ENCODE measurements at places on chromosomes 7 and 10.
A peak's percentile ranks its signal among the peaks of the same experiment; 100 is the strongest.

DNA sequence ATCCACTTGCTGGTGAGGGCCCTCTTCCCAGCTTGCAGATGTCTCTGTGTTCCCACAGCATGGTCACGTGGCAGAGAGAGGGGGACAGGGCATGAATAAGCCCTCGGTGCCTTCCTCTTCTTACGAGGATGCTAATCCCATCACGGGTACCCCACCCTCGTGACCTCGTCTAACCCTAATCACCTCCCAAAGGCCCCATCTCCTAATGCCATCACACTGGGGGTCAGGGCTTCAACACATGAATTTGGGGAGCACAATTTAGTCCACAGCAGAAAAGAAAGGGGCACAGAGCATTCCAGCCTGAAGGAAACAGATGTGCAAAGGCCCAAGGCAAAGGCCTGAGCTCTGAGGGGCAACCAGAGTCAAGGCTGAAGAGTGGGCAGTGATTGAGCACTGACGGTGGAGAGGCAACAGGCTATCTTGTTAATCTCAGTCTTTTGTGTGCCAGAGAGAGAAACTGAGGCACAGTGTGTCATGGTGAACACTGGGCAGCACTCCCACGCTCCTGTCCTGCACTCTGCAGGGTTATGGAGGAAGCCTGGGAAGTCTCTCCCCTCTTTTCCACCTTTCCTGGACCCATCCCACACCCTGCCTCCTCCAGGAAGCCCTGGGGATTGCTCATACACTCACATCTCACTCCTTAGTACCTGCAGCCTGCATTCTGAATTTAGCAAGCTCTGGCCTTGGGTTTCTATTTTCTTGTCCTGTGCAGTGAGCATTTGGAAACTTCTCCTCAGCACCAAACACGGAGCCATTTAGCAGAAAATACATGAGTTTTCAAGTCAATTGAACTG is 49.0 kb downstream of the ALOX5 start:
- DNase-seq: no peak

DNA sequence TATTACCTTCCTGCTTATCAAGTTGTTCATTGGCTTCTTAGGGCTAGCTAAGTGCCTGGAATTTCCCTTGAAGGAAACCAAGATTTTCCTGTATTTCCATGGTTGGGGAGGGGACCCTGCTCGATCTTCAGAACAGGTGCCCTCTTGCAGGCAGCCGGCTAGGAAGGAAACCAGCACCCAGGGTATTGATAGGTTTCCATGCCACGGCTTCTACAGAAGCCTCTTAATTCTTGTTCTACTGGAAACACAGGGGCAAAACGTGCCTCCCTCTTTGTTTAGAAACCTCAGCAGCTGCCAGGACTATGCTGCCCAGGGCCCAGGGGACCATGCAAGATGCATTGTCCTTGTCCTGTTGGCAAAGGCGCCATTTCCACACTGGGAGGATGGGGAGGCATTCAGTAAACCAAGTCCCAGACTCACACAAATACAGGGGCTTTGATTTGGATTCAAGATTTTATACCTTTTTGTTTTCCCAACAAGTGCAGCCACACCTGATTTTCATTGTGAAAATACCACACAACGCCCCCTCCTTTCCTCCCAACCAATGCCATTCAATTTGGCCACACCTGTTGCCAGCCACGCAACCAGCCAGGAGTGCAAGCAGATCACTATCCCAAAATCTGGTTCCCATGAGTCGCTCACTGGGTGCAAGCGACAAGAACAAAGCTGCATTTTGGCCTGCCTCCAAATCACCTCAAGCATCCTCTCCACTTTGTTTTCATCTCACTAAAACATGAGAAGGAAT is 29.6 kb downstream of the C10orf71 start:
- DNase-seq: no peak

DNA sequence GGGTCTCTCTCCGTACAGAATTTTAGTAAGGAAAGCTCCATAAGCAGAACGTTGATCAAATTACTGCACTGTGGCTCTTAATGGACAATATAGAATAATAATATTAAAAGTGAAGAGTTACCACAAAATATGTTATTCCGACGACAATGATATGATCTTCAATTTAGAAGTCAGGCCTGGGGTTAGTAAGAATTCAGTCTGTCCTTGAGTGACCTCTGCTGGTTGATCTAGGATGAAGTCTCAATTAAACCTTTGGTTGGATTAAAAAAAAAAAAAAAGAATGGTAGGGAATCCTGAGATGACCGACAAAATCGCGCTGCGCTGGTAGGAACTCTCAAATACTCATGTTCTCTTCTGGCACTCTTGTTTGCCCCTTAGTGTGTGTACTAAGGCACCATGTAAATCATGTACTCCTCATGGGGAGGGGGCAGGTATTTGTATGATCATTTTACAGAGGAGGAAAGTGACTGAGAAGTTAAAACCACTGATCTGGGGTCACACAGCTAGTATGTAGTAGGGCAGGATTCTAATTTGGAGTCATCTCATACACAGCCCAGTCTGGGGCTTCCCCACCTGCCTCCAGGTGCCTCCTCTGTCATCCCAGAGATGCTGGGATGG is 161.3 kb upstream of the NPVF start:
- no peak for DNase-seq

DNA sequence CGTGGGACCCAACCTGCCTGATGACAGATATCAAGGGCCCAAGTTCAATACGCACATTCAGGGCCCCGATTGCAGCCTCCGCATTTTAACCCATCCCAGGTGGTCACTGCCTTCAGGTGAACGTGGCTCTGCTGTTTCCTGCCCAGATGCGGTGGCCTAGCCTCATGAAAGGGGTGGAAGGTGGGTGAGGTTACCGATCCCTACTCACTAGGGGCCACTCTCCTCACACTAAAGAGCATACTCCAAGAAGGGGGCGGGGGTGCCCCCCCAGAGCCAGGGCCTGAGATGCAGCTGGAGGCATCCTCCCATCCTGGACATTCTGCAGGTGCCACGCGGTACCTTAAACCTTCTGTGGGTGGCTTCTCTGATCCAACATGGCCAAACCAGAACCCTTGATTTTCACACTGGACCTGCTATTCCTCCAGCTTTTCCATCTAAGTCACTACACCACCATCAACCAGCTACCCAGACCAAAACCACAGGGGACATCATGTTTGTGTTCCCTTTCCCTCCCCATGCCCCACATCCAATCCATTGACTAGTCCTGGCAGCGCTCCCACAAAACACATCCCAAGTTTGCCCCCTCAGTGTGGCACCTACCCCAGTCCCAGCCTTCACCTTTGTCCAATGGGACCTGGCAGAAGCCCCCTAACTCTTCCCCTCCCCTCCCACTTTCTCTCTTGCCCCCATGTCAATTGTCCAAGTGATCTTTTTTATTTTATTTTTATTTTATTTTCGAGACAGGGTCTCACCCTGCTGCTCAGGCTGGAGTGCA is 30.0 kb downstream of the PRLHR start:
- DNase-seq: no peak

GRCh38 chr7:128962899-128963298 is 25.2 kb downstream of the IRF5 start:
- DNase-seq: no peak

DNA sequence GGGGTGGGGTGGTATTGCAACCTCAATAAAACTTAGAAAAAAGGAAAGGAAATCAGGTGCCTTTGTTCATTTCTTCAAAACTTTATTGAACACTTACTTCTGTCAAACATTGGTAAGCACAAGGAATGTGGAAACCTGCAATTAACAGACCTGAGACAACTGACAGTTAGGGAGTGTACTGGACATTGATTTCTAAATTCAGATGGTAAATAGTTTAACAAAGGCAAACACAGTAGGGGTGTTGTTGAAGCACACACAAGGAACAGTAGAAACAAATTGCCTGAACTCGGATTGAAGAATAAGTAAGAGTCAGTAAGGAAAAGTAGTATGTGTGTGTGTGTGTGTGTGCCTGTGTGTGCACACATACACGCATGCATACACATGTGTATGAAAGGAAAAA is 108.6 kb downstream of the CSTF2T start:
- no peak for DNase-seq

DNA sequence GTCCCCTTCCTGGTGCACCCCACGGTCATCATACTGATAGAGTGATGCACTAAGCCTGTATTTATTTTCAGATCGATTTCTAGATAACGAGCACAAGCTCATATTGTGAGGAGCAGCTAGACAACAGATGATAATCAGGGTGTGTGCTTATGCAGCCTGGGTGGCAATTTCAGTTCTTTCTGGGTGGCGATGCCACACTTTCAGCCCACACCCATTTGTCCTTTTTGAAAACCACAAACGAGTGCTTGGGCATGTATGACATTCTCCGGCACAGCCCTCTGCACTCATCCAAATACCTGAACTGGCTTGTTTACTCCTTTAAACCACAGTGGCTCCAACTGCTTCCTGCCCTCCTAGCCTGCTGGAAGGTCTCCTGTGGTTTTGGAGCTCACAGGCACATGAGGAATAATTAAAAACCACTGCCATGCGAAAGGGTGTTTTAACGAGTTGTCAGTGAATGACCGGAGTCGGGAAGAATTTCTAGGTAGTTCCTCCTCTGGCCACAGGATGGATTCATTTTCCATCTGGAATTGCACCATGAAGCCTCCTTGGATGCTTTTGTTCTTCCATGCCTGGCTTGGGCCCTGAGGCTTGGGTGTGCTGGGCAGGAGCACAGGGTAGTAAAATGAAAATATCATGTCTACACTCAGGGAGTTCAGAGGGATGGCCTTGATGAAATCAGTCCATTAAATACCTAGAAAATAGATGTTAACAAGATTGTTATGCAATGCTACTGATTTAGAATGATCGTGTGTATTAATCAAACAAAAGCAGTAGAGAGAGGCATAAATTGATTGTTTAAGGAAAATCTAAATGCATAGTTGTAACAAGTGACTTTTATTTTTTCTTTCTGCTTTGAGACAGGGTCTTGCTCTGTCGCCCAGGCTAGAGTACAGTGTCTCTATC is 52.4 kb upstream of the ITGB1 start:
- DNase-seq: no peak

GRCh38 chr7:28939844-28940544 is 18.1 kb downstream of the TRIL start:
- DNase-seq: no peak

GRCh38 chr7:41466760-41467384 is 236.0 kb downstream of the INHBA start:
- no peak for DNase-seq

DNA sequence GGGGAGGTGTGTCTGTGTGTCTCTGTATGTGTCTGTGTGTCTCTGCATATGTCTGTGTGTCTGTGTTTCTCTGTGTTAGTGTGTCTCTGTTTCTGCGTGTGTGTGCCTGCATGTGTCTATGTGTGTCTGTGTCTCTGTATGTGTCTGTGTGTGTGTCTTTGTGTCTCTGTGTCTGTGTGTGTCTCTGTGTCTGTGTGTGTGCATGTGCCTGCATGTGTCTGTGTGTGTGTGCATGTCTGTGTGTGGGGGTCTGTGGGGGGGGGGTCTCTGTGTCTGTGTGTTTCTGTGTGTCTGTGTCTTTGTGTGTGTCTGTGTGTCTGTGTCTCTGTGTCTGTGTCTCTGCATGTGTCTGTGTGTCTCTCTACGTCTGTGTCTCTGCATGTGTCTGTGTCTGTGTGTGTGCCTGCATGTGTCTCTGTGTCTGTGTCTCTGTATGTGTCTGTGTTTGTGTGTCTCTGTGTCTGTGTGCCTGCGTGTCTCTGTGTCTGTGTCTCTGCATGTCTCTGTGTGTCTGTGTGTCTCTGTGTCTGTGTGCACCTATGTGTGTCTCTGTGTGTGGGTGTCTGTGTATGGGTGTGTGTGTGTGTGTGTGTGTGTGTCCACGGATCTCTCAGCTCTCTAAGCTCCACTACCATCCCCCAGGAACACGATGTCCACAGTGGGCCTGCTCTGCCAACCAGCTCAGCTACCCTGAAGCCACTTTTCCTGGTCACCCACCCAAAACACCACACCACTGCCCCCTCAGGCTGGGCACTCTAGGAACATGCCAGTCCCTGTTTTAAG is 41.7 kb downstream of the RASGEF1A start:
- no peak for DNase-seq

GRCh38 chr10:133336577-133337369 is at the start of gene CALY:
CALY (minus strand) TSS chr10:133336896; CDS start chr10:133328989, 7,907 bp downstream.
- DNase-seq: peak; percentile 74

DNA sequence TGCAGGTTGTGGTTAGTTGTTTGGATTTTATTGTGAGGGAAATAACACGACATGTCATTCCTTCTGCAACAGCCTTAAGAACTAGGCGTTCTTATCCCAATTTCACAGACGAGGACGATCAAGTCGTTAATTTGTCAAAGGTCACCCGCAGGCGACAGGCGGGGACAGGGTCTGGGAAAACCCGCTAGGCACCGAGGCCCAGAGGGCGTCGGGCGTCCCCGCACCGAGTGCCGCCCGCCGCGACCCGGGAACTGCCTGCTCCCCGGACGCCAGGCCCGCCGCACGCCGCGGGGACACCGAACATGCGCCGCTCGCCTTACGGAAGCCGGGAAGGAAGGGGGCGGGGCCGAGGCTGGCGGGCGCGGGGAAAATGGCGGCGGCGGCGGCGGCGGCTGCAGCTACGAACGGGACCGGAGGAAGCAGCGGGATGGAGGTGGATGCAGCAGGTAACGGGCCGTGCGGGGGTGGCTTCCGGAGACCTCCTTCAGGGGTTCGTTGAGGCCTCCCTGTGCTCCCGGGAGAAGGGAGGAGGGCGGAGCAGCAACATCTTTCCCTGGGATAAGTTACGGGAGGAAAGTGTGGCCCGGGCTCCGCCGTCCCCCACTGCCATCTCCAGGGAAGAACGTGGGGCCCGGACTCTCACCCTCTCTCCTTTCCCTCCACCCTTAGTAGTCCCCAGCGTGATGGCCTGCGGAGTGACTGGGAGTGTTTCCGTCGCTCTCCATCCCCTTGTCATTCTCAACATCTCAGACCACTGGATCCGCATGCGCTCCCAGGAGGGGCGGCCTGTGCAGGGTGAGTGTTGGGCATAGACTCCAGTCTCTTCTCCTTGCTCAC is at the start of gene COPS6:
Gene COPS6 (plus strand): TSS at position 349 of the 837 bp plus-strand sequence. CDS start 22 bp downstream, at position 371.
- DNase-seq: peak; percentile 87

DNA sequence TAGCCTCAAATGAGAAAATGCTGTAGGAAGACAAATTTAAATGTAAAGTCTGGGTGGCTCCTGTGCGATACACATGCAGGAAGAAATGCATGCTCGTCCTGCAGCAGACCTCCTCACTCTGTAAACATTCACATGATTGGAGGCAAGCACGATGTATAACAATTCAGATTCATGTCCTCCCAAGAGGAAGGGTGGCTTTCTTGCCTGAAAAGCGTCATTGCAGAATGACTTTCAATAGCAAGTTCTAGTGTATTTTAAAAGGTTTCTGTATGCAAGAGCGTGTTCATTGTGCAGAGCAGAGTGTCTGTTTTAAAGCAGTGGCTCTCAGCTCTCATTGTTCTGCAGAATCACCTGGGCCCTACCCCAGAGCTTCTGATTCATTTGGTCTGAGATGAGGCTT is 170.3 kb upstream of the CELF2 start:
- no peak for DNase-seq

- no peak for DNase-seq
Observed at GRCh38 chr7:23662124-23662983, 17.6 kb upstream of the FAM221A start.

DNA sequence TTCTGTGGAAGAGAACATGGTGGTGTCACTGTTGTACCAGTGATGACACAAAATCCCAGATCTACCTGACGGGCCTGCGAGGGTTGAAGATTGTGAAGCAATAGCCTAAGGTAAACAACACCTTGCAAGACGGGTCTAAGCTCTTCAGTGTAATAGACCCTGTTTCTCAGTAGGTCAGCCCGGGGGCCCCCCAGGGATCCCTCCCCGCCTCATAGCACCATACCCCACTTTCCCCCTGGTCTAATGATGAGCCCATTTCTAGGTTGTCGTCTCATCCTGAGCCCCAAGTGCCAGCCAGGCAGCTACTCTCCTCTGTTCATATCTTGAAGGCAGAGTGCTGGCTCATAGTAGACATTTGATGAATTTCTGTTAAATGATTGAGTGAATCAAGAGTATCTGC is 2.6 kb upstream of the ACTR3C start:
- DNase-seq: no peak

Measured in activated CD8-positive, alpha-beta memory T cell treated with anti-CD3 and anti-CD28 coated beads, Interleukin-2, amount 50 U/mL, for 4 hours (primary cell).